ENCODE measurements at places on chromosomes 6 and 20.
A peak's percentile ranks its signal among the peaks of the same experiment; 100 is the strongest.

DNA sequence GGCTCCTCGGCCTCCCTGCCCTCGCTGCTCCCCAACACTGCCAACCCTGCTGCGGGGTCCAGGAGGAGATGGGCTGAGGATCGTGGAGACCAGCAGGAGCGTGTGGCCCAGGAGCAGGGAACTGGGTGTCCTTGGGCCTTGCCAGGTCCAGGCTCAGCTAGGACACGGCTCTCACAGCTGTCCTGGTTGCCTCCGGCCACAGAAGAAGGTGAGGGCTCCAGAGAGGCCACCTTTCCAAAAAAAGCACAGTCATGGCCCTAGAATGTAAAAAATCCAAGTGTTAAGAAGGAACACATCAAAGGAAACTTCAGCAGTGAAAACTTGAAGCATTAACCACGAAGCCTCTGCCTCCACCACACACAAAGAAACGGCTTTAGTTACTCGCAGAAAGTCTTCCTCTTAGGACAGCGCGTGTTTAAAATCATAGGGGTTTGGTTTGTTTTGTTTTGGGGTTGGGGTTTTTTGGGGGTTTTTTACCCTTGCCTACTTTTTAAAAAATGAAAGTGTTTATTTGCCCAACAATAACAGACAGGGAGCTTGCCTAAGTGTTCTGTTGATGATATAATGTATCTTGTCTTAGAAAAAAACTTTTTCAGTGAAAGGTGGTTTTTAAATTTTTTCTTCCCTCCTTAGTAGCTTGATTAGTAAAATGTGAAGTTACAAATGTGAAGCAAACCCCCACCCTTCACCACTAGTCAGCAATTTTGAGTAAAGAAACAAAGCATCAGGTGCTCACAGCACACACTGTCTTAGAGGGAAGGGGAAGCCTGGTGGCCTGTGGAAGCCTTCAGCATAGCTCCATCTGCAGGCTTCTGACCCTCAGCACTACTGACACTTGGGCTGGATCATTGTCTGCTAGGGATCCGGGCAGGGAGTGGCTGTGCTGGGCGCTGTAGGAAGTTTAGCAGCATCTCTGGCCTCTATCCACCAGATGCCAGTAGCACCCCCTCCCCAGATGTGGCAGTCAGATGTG lies 60.0 kb downstream of the PTPN1 start:
- DNase-seq, result peak; percentile 65

DNA sequence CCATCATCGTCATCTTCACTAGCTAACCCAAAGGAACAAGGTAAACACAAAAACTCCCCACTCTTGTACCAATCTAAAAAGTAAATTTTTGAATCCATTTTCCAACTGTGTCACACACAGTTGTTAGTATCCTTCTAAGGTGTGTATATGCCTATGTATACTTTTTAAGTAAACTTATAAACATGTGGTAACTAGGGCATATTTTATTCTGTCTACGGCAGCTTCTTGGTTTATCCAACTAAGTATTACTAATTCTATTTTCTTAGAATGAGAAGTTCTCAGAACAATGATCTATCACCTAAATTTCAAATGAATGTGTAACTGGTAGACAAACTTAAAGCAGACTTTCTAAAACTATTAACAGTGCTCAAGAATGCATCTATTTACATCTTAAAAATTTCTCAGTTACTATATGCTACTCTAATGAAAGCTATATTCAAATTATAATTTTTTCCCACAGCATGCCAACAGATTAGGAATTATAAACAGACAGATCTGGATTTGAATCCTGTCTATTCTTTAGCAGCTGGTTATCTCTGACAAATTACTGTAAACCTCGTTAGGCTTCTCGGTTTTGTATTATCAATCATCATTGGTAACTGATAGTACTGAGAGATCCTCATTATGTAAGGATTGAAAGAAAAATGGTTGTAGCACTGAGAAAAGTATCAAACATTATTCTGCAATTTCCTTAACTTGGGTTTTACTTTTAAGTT lies 1.8 kb upstream of the PLN start:
- no peak for DNase-seq

- no peak for DNase-seq
These were observed 39.8 kb downstream of the CD164 start for GRCh38 chr6:109342506-109342905.

DNA sequence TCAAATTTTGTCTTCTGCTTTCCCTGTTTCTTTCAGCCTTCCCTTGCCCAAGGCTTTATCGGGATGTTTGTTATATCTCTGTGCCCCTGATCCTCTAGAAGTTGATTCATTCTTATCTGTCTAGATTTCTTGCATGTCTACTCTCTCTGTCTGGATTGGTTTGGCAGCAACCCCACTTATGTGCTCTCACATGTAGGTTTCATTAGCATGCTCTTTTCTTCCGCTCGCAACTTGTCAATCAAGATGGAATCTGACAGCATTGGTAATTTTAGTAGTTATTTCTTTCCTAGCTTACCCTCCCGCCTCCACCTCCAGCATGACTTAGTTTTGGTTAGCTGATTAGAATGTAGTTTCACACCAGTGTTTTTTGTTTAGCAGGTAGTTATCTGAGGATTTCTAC lies 39.3 kb downstream of the LRRC1 start:
- peak; percentile 39 for DNase-seq
